Fibroblast of upper back skin (primary cell): ENCODE measurements at places on chromosomes 4 and X.

DNA sequence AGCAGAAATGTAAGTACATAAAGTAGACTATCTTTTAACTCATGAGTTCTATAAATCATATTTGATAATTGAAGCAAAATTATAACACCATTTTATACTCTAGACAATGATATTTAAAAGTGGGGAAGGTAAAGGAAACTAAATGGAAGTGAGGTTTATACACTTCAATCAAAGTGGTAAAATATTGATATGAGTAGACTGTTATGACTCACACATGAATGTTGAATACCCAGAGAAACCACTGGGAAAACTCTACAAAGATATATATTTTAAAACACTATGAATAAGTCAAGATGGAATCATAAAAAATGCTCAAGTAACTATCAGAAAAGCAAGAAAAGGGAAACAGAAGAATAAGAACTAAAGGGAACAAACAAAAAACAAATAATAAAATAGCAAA lies 8.4 kb downstream of the VSIG1 start:
- no peak for DNase-seq

DNA sequence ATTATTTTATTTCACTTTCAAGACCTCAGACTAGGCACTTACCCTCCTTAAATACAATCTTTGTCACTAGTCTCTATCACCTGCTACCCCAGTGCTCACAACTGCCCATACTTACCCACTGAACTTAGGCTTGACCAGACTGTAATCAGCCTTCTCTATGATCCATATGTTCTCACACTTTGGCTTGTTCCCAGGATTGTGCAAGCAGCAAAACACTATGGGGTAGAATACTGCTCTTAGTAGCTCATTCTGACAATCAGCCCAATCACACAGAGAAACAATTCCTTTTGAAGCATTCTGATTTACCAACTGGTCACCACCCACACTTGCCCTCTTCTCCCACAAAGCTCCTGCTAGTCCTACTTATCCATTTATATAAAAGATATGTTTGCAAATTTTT lies 878.3 kb downstream of the FSTL5 start:
- DNase-seq = peak; percentile 1

- DNase-seq = no peak
Observed at GRCh38 chr4:88599714-88600113, 7.4 kb downstream of the HERC3 start.

DNA sequence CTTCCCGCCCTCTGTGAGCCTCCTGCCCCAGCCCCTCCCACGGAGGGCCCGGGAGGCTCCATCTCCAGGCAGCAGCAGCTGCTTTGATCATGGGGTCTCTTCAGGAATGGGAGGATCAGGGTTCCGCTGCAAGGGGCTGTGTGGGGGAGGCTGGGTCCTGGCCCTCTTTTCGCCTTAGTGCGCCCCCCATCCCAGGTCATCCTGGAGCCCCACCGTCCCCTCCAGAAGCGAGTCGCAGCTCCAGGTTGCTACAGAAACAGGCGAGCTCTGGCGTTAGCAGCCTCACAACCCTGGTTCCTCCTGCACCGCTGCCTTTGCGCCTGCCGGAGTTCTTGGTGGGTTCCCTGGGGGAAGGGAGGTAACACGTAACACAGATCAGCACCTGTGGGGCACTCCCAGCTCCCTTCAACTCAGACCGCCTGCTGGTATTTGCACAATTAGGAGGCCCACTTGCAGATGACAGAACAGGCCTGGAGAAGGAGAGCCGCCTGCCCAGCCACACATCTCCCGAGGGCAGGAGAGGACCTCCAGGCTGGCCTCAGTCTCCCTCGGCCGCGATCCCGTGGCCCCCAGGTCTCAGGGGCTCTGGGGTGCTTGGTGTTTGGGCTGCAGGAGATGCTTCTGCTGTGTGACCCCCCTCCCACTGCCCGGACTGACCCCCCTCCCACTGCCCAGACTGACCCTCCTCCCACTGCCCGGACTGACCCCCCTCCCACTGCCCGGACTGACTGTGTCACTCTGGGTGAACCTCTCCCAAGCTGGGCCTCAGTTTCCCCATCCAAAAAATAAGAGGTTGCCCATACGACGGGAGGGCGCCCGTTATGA lies 64.2 kb upstream of the ADRA2C start:
- DNase-seq = no peak

DNA sequence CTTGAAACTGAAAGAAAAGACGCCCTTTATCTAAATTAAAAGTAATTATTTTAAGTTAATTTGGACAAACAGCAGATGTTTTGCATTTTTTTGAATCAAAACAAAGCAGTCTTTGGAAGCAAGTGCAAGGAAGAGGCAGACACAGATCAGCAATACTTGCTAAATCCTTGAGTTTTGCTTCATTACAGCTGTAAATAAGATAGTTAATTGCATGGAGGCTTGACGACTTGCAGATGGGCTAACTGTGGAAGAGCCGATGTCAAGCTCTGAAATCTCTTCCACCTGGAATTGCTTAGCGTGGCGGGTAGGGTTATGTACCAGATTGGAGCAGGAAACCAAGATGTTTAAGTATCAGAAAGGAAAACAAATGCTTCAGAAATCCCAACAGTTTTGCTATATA lies 148.8 kb downstream of the POLA1 start:
- DNase-seq = no peak

DNA sequence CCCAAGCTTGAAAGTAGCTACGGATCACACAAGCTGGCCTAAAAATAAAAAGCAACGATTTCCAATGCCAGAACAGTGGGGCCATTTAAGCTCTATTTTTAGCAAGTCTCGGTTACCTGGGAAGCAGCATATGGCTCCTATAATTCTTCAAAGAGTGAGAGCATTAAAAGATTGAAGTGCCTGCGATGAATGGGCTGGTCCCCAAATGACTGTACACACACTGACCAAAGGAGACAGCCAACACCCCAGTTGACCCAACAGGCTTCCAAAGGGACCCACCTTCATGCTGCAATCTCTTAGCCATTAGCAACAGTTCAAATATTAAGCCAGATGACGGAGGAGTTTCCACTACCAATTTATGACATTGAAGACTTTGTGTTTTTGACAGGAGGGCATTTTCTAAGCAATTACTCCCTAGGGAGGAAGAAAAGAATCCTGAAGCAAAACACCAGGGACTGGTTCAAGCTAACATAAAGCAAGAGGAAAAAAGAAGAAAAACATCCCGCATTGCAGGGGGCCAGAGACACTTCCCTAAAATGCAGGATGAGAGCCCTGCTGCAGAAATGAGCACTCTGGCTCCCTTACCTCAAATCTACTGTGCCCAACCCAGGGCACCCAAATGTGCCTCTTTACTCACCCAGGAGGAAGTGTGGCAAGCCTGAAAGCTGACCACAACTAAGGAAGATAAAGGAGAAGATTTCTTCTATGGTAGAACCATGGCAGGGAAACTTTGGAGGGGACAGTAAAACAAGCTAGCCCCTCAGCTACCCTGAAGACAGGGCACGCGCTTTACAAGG lies 21.6 kb downstream of the SH3KBP1 start:
- no peak for DNase-seq

- DNase-seq = no peak
Observed at GRCh38 chrX:136076942-136077341, 70.4 kb upstream of the FHL1 start.

DNA sequence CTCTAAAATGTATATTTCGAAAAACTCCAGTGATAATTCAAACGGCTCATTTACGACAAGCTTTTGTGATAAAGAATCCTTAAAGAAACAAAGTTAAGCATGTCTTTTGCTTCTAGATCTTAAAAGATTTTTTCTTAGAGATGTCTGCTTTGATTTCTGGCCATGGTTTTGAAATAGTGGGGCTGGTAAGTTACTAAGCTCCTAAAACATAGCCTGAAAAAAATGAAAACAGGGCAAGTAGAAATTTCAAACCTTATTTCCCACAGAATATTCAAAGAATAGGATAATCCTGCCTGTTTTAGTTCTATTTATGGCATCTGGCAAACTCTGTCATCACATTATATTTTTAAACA lies 318.3 kb downstream of the ARHGAP24 start:
- DNase-seq = peak; percentile 50

- peak; percentile 80 for DNase-seq
Observed at GRCh38 chr4:147362938-147363337, 118.0 kb upstream of the EDNRA start.

- no peak for DNase-seq
Observed at GRCh38 chr4:169622566-169622965, 2.2 kb downstream of the CLCN3 start.

DNA sequence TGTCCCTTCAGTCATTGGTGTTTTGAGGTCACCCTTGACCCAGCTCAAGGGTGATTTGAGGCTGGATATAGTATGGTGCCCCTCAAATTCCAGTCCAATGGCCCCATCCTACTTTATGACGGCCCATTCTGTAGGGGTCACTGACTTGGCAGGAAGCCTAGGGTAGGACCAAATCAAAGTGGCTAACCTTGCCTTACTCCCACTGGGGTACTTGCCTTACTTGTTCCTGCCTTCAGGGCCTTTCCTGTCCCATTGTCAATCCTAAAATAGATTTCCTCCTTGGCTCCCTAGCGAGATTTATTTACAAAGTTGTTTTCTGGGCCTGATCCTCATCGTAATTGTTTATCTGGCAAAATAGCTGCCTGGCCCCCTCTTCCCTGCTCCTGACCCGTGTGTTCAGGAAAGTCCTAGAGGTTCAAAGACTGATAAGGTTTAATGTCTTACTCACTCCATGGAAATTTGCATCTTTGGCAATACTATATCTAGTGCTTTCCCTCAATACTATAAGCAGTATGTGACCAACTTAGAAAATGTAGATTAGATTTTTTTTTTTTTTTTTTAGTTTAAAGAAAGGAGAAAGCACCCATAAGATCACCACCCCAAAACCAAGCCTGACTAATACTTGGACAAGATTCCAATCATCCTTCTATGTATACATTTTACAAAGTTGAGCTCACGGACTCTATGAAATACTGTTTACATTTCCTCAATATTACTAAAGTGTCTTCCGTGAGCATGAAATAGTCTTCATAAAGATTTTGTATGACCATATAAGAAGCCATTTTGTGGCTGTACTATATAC lies 44.8 kb downstream of the MSN start:
- DNase-seq = no peak

DNA sequence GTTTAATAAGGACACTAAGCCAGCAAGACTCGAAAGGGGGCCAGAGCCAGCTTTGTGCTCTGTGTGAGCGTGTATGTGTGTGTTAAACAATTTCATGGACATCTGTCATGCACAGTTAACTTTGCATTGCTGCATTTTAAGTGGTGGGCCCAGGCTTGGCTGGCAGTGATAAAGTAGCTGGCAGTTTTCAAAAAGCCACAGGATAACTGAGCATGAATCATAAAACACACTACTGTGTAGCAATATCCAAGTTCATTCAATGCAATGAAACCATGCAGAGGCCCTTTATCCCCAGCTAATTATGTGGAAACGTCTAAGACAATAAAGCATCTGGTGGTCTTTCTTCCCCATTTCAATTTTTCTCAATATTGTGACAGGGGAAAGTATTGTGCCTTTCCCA lies 132.9 kb downstream of the NKX6-1 start:
- DNase-seq = peak; percentile 39
